MM.1S (cell line): ENCODE measurements at places on chromosomes 5 and 9.

DNA sequence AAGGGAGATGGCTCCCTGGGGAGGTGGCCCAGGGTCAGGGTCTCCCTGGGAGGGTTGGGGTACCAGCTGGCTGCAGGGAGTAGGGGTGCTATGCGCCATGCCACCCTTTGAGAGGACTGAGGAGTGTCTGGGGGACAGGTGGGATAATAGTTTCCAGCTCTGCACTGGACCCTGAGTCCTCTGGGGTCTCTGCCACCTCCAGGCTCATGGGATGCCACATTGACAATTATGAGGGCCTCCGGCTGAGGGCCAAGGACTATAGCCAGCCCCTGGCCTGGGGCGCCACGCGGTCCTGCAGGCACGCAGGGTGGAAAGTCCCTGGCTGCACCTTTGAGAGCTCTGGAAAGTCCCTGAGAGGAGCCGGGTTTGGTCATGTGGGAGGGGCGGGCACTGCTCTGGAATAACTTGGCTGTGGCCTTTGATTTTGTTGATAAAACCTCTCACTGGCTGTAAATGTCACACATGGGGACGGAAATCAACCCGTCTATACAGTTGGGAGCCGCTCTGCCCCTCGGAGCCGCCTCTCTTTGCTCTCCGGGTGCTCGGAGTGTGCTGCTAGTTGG lies 16.0 kb downstream of the TRAF2 start:
- DNase-seq = peak; percentile 97

DNA sequence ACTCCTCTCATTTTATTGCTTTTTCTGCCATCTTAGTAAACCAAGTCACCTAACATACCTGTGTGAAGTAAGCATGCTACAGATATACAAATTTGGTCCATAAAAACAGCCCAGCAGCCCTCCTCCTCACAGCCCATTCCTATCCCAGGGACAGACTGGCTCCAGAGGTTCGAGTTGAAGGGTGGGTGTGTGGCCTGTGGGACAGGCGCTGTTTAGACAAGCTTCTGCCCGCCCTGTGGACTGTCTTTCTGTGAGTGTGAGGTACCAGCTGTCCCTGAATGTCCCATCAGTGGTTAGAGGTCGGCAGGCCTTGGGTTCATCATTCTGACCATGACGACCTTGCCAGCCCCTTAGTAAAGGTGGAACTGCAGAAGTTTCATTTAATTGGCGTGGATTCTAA lies 82.0 kb downstream of the WNK2 start:
- no peak for DNase-seq

DNA sequence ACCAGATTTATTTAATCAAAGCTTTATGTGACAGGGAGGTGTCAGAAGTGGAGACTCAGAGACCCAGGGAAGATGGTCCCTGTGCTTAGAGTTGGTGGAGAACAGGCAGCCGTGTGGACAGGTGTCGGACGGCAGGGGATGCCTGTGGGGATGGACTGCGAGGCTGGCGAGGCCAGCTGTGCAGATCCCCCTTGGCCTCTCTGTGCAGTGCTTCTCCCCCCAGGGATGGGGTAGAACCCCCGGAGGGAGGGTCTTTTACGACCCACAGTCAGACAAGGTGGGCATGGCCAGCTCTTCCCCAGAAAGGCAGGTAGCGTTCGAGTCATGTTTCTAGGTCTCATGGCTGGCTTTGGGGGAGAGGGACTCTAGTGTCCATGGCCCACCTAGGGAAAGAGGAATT lies 4.7 kb upstream of the SLC2A6 start:
- DNase-seq = no peak

DNA sequence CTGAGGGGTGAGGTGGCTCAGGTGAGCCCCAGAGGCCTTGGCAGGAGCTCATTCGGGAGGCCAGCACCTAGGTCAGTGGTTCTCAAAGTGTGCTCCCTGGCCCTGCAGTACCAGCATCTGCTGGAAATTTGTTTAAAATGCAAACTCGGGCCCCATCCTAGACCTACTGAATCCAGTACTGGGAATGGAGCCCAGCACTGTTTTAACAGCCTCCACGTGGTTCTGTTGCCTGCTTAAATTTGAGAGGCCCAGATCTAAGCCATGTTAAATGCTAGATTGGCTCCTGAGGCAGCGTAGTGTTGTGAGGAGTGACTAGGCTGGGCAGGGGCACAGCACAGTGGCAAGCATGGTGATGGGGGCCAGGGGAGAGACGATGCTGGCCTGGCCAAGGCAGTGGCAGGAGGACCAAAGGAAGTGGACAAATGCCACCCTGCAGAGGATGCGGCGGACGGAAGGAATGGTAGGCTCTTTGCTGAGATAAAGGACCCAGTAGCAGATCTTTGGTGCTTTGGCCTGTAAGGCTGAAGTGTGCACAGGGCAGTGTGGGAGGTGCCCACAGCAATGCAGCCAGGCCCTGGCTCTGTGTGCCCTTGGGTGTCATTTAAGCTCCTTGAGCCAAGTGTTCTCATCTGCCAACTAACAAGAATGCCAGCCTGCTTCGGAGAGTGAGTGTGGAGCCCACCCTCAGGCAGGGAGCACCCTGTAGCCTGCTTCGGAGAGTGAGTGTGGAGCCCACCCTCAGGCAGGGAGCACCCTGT lies 4.2 kb downstream of the PRR7 start:
- no peak for DNase-seq

GRCh38 chr5:83711982-83712601 lies 8.6 kb downstream of the HAPLN1 start:
- peak; percentile 66 for DNase-seq

- DNase-seq = no peak
These were observed 119.9 kb upstream of the EFNA5 start for GRCh38 chr5:107790671-107791070.

- no peak for DNase-seq
These were observed 1.4 kb downstream of the OBP2B start for GRCh38 chr9:133207540-133208170.

GRCh38 chr9:4510546-4511322 lies 20.5 kb downstream of the SLC1A1 start:
- DNase-seq = no peak

DNA sequence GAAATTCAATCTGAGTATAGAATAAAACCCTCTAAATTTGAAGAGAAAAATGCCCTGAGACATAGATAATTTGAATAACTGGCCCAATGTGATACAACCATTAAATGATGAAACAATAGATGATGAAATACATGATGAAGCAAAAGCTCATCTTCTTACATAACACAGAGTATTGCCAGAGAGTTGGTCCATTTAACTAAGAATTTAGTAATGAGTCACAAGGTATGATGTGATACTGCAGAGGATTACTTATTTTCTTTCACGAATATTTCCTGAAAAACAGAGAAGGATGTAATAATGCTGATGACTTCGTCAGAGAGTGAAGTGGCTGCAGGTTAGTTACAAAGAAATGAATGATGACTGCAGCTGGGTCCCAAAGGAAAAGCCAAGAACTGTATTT lies 379.3 kb downstream of the CDH12 start:
- DNase-seq = no peak

DNA sequence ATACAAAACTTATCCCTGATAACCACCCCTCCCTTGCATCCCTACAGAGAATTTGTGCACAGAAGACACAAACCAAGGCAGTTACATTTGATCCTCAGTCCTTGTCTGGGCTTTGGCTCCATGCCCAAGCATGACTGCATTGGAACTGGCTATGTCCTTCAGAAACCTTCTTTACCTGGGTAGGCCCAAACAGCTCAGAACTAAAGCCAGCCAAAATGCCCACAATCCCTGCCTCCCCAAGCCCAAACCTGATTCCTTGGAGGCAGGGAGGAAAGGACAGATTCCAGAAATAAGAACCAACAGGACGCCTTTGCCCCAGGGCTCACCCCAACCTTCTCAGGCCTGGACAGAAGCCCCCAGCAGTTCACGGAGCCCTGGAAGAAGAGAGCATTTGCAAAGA lies 8.2 kb downstream of the IL17B start:
- no peak for DNase-seq

DNA sequence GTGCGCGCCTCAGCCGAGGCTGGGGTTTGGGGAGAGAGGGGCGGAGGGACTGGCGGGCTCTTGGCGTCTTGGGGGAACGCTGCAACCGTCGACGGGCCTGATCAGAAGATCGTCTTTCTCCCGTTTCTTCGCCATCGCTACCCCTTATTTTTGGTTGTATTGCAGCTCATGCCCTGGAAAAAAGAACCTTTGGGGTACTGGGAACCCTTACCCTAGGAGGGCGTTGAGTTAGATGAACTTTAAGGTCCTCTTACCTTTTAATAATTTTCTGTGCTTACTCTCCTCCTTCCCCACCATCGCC lies 719 bp downstream of the PAIP2 start:
- DNase-seq = no peak

- no peak for DNase-seq
These were observed 140.8 kb upstream of the ZNF462 start for GRCh38 chr9:106722051-106722753.

DNA sequence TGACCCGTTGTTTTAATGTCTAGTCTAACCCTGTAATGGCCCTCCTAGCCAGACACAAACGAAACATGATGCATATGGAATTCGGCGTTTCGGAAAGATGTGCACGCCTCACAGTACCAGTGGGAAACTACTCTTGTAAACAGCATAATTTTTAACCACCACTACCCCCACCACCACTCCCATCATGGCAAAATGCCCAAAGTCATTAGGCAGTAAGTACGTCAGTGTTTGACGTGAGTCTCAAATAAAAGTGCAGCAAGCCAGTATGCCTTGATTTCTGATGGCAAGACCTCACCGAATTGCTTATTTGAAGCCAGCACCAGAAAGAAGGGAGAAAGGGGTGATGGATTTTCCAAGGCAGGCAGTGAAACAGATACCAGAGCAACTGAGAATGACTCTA lies 71.4 kb downstream of the ADRB2 start:
- DNase-seq = no peak

GRCh38 chr5:171888051-171888481 lies 102.4 kb downstream of the SMIM23 start:
- DNase-seq = no peak

- no peak for DNase-seq
These were observed 28.2 kb downstream of the CACNA1B start for GRCh38 chr9:137905740-137906139.

- no peak for DNase-seq
These were observed 17.7 kb downstream of the RAD1 start for GRCh38 chr5:34897646-34898045.

DNA sequence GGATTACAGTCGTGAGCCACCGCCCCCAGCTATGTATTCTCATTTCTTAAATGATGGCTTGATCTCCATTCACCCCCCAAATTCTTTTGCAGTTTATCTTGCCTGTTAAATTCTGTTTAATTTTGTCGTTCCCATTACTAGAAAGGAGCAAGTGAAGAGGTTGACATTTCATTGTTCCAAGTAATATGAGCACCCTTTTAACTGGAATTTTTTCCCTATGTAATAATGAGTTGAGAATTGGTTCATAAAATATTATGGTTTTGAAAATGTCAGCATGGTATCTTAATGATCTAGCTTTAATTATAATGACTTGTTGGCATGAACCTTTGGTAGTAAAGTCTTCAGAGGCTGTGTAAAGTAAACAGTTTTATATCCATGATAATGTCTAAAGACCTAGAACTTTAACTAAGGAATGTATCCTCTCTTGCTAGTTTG lies 37.4 kb downstream of the F2RL2 start:
- DNase-seq = no peak

GRCh38 chr5:135036405-135036804 lies 2.4 kb upstream of the PITX1 start:
- DNase-seq = no peak

DNA sequence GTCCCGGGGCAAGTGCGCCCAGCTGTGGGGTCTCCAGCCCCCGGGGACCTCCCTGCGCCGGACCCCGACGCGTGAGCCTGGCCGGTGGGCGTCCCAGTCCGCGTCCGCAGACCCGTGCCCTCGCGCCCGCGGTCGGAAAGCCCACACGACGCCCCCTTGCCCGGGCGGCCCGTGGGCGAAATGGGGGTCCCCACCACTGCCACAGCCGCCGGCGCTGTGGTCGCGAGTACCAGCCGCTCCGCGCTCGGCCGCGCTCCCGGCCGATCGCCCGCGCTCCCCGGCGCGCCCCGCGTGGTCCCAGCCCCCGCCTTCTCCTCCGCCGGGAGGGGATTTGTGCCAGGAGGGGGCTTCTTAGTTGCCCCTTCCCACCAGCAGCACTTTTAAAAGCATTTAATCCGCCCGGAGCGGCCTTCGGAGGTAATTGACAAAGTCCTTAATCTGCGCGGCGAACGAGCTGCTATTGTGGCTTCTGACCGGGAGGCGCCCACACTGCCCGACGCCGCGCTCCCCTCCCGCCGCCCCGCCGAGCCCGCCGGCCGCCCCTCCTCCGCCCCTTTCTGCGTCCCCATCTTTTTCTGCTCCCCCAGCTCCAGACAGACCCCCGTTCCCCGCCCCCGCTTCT lies 469 bp upstream of the FIBCD1 start:
- no peak for DNase-seq

- no peak for DNase-seq
These were observed 103.9 kb upstream of the NR5A1 start for GRCh38 chr9:124611106-124611505.

- no peak for DNase-seq
These were observed 98.2 kb upstream of the ALDH1A1 start for GRCh38 chr9:73050887-73051550.

DNA sequence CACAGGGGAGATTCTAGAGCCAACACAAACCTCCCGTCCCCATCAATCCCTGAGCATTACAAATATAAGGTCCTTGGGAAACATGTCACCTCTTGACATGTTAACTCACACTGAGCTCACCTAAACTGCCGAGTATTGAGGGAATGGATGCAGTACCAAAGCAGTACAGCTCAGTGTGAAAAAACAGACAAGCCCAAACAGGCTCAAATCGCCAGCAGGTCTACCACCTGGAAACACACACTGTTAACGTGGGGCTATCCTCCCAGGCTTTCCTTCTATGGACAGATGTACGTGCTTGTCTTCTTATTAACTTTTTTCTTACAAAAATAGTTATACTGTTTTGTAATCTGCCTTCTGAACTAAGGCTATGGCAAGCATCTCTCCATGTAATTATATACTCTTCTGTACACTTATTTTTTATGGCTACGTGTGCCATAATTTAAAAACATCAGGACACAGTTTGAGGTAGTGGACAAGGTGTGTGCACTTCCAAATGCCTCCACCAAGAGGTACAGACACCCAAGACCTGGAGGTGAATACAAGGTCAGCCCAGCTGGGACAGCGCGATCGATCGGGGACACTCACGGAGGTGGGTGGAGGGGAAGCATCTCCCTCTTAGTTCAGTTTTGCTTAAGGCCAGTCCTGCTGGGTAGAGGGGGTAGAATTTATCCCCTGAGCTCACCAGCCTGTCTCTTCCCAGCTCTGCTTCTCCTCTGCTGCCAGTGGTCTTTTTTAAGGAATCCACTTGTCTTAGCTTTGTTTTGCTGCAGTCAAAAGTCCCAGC lies 76.5 kb downstream of the DAP start:
- DNase-seq = no peak

GRCh38 chr9:82105729-82106128 lies 117.2 kb downstream of the SPATA31D1 start:
- DNase-seq = no peak

GRCh38 chr5:115932991-115933390 lies 29.3 kb upstream of the LVRN start:
- no peak for DNase-seq

- no peak for DNase-seq
These were observed 344.8 kb downstream of the ARRDC3 start for GRCh38 chr5:91038180-91038808.
